DMS 273 treated with DMSO at 0.1 percent for 48 hours (cell line): ENCODE measurements at places on chromosomes 3 and 15.

- no peak for DNase-seq
These were observed 57.9 kb downstream of the CMSS1 start for GRCh38 chr3:99875581-99875928.

DNA sequence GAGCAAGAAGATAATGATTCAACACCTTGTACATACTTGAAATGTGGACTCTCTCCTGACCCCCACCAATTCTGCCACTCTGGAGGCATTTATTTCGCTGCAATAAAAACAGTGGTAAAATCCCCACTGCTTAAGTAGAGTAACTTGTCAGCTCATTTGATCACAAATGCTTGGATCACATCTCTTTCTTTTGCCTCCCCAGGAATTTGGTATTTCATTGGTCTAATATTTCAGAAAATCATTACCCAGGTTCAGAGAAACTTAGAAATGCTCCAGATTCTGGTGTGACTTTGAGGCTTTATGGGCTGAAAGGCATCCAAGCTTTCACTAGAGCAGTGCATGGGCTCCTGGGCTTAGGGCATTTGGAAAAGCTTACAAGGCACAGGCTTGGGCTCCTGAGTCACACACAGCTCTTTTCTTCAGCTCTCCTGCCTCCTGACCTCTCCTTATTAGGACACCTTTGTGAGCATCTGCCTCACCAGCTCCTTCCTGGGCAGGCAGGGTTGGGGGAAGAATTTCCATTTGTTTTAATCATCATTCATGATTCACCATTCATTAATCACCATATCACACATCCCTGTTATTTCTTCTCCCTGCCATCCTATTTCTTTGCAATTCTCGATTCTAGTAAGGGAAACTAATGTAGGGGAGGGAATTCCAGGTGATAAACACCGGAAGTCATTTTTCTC is 22.5 kb downstream of the CDCP1 start:
- DNase-seq, result no peak

- DNase-seq, result no peak
These were observed 192.2 kb downstream of the MBNL1 start for GRCh38 chr3:152460936-152461335.

DNA sequence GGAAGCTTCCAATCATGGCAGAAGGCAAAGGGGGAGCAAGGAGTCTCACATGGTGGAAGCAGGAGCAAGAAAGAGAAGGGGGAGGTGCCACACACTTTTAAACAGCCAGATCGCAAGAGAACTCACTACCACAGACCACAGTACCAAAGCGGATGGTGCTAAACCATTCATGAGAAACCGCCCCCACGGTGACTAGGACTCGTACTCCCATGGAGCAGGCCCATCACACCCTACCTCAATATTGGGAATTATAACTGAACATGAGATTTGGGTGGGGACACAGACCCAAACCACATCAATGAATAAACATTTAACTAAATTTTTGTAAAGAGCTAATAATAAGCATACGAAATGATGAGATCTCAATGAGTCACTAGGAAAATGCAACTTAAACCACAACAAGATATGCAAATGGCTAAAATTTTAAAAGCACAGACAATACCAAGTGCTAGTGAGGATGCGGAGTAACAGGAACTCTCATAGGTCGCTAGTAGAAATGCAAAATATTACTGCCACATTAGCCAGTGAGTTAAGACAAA is 10.0 kb downstream of the MRPS25 start:
- no peak for DNase-seq

DNA sequence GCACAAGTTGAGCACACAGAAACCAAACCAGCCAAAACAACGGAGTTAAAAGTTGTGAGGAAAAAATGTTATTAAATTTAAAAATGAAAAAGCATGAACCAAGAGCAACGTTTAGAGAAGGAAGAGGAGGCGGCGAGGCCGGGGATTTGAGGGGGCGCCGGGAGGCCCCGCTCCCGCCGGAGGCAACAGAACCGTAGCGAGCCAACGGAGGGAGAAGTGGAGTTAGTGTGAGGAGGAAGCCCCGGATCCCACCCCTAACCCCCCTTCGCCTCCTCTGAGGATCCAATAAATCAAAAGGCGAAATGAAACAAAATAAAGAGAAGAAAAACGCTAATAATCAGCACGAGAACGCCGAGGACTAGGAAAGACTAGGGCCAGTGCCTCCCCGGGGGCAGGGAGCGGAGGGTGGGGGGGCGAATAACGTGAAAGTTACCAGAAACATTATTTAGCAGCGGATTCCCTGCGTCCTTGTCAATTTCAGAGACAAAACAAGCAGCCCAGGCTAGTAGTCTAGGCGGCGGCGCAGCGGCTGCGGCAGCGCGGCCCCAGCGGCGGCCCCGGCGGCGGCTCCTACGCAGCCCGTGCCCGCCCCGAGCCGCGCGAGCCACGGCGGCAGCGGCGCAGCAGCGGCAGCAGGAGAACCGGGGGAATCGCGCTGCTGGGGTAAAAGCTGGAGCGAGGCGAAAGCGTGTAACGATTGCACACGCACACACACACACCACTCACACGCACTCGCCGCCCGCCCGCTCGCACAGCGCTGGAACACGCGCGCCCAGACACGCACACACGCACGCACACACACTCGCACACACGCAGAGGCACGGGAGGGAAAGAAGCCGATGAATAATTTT is 1.7 kb downstream of the MEIS2 start:
- no peak for DNase-seq

DNA sequence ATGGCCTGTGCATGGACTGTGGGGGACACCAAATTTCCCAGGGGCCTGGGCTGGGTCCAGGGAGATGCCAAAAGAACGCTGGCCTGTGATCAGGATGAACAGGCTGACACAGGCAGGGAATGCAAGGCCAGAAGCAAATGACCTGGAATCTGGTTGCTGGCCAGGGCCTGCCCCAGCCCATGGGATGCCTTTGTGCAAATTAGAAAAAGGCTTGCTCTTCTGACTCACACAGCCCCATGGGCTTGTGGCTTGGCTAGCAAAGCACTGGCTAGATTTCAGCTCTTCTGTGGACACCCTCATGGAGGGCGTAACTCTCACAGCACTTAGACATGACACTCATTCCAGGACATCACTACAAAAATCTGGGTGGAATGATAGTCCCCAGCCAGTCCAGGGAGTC is 356.0 kb downstream of the SHQ1 start:
- DNase-seq, result no peak

- no peak for DNase-seq
These were observed 2.8 kb downstream of the VIPR1 start for GRCh38 chr3:42505128-42505848.

GRCh38 chr15:60731583-60732130 is 252.7 kb upstream of the ICE2 start:
- DNase-seq, result no peak

- DNase-seq, result no peak
These were observed 60.8 kb downstream of the ATP13A5 start for GRCh38 chr3:193317682-193318300.
